ENCODE measurements at places on chromosomes 11 and 22. TPM values are rescaled to one million over a fixed set of nuclear protein-coding genes. Genes with fewer than 3 reads are reported as not detected.

Gene NDUFC2
- 142 TPM for total RNA-seq

Gene ACTN3
- total RNA-seq, result not detected

Gene OR4P4
- not detected for total RNA-seq

- no peak for DNase-seq
Observed at GRCh38 chr11:4026389-4026788, 68.2 kb upstream of the RRM1 start.

DNA sequence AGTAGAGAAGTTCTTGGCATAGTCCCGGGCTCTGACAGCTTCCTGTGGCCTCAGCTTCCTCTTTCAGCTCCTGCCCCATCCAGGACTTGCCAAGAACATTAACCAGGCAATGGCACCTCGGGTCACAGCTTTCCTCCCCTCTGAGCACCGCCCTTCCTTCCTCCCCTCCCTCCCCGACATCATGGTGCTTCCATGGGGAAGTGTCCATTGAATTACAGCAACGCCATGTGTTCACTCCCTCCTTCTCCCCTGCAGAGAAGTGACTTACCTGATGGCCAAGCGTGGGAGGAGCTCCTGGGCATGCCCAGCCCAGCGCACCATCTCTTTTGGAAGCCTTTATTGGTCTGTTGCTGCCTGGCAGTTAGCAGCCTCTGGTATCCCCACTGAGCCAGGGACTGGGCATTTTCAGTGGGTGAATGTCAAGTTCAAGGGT, 25.8 kb upstream of the DAGLA start:
- no peak for DNase-seq

DNA sequence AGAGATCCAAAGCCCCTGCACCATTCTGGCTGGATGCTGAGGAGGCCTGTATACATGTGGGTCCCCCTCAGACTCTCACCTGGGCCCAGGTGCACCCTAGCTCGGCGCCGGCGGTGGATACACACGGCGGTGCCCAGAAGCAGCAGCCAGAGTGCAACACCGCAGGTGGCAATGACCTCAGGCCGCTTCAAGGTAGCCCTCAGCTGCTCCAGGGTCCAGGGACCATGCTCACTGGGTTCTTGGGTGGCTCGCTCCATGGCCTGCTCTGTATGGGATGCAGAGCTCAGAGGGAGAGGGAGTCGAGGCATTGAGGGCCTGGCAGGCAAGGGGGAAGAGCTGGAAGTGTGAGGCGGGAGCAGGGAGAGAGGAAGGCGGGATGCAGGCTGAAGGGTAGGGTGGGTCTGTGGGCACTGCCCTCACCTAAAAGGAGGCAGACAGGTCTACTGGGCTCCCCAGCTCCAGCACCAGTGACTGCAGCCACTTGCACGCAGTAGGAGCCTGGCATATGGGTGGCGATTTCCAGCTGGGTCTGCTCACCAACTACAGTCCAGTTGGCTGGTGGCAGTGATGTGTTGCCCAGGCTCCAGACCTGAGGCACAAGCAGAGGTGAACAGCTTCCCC, 3.8 kb downstream of the ROBO4 start:
- DNase-seq, result no peak

DNA sequence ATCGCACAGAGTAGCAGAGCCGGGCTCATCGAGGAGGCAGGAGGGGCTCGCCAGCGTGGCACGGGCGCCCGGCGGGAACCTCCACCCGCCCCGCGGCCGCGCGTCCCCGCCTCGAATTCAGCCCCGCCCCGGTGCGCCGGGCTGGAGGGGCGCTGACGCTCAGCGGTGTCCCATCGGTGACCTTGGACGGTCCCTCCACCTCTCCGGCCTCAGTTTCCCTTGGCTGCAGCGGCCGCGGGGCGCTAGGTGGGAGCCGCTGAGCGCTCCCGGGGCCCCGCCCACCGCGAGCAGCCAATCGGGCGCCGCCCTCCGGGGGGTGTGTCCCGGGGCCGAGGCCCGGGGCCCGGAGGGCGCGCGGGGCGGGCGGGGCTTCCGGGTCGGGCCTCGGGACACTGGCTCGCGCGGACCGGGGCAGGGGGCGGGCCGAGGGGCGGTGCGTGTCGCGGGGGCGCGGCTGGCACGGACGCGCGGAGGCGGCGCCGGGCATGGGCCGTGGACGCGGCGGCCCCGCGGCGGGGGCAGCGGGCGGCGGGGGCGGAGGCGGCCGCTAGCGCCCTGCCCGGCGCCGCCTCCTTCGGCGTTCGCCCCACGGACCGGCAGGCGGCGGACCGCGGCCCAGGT, at the start of gene PPARA:
Gene PPARA, plus strand, starts transcription at position 493 of the 621 bp plus-strand sequence. CDS start 47,858 bp downstream, outside the sequence.
- DNase-seq, result peak; percentile 94

DNA sequence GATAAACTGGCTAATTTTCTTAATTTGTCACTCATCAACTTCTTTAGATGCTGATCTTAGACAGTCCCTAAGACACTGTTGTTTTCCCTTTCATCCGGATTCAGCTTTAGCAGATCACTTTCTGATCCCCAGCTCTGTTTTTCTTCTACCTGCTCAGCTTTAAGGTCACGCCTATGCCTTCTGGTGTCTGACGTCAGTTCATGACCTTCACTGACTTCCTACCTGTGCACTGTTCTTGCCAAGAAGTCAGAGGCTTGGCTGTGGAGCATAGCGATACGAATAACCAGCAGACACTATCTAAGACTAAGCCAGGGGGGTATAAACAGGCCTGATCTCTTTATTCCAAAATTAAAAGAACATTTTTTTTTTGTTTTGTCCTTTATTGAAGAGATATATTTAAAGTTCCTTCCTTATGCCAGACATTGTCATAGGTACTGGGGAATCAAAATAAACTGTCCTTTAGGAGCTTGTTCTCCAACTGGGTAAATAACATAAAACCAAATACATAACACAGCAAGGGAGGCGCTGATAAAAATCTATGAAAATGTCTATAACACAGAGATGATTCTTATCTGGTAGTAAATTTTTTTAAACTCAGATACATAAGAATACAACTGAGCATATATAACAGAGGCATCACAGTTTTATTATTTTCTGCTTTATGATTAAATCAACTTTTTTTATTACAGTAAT, 352.2 kb upstream of the CTSC start:
- no peak for DNase-seq
